Hematopoietic multipotent progenitor cell (in vitro differentiated cells): ENCODE measurements at places on chromosomes 5 and 9.
A peak's percentile ranks its signal among the peaks of the same experiment; 100 is the strongest.

DNA sequence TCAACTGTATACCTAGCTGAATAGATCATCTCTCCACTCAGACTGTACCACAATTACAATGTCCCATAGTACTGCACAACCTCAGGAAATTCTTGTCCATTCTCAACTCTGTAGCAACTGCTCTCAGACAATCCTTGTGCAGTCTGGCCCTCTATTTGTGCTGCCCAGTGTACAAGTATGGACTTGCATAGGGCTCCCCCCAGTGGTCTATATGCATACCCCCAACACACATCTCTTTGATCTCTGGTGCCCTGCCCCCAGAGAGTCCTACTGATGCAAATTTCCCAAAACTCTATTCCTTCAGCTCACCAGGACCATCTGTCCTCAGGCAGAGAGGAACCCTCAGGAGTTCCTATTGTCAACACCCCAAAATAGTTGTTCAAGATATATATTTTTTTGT, 205.3 kb downstream of the SLCO4C1 start:
- DNase-seq: no peak

- DNase-seq: no peak
Measured at GRCh38 chr5:115124741-115125140, 45.0 kb downstream of the TRIM36 start.

- DNase-seq: no peak
Measured at GRCh38 chr5:178463321-178464155, 126.7 kb downstream of the COL23A1 start.

DNA sequence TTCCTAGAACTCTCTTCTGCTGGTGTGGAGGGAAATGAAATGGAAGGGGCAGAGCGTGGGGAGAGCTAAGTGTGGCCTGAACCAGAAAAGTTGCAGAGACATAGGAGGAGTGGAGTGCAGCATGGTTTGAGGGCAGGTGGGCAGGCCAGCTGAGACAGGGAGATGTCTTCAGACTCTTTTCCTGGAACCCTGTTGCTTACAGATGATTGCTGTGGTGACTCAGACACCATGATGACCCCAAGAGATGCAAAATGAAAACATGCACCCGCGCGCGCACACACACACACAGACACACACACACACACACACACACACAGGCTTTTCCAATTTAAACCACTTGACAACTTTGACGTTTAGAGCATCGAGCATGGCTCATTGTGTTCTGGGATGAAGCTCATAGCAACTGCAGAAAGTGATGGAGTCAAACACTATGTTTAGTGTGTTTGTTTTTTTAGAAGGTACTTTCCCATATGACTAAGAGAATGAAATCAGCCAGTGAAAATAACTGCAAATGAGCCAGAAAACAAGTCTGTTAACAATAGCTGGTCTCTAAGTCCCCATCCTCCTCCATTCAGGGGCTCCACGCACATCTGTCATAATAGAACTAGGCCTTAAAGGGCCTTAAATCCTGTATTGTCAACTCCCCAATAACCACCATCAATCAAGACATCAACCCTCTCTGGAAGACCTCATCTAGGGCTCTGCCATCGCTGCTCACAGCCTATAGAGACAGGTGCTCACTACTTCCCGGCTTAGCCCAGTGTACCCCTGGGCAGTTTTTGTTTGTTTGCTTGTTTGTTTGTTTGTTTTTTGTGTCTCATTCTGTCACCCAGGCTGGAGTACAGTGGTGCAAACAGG, 9.6 kb downstream of the TMOD1 start:
- no peak for DNase-seq

GRCh38 chr9:127855522-127855921, 1.1 kb upstream of the ENG start:
- no peak for DNase-seq

GRCh38 chr9:14992516-14992915, 82.3 kb upstream of the FREM1 start:
- no peak for DNase-seq

- DNase-seq: no peak
Measured at GRCh38 chr5:167254132-167254531, 1037.3 kb upstream of the WWC1 start.

GRCh38 chr9:2234371-2234893, 219.3 kb downstream of the SMARCA2 start:
- DNase-seq: no peak

GRCh38 chr5:147688656-147689356, 93.7 kb downstream of the JAKMIP2 start:
- DNase-seq: no peak

DNA sequence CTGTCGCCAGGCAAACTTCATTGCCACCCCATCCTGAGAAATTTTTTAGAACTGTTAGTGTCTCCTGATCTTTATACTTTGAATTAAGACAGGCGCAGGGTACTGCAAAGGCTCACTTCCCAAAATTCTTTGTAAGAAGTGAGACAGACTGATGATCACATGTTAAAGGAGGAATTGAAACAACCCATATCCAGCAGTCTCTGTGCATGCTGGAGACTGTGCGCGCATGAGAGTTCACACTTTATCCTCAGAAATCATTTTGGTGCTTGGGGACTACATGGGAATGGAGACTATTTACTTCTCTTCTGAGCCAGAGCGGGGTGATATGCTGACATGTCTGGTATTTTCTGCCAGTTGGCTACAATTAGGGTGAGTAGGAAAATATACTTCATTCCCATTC, 91.2 kb downstream of the ZNF474 start:
- no peak for DNase-seq

DNA sequence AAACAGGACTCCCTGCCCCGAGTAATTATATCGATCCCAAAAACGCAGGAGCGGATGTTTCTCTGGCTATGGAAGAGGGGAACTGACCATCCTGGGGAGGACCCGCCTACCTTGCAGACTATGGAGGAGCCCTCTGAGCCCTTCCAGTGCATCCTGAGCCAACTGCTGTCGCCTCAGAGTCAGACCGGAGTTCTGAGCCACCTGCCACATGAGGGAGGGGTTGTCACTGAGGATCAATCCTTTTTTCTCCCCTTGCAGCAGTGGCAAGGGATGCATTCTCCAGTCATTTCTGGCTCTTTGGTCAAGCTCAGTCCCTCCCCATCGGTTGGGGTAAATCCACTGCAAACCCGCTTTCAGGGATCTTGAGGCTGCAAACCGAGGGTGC, 709 bp downstream of the FANCG start:
- DNase-seq: no peak

GRCh38 chr5:133366438-133366837, 245.9 kb downstream of the FSTL4 start:
- no peak for DNase-seq

DNA sequence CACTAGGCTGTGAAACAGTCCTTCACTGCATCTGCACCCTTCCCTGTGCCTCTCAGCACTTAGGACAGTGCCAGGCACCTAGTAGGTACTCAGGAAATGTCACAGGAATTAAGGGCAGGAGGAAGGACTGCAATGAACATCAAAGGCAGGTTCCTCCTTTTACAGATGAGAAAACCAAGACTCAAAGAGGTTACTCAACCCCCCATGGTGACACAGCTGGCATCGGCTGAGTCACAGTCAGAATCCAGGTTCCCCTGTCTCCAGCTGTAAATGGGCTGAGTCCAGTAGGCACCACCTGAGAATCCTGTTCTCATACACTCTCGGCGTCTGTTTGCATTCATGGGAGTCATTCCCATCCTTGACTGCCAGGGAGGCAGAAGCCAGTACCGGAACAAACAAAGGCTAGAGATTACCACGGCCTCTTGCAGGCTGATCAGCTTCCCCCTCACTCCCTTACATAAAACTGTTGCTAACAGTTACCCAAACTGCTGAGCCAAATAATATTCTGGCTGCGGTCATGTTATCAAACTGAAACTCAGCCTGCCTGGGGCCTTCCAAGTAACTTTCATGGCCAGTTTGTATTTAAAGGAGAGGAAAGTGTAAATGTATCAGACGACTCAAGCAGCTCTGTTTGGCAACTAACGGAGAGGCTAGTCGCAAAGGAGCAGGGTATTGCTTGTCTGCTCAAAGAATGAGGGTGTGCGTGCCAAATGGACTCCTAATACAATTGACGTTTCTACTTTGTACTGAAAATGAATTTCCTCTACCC, 201.7 kb downstream of the PAPPA start:
- DNase-seq: peak; percentile 57

GRCh38 chr9:6305954-6306563, 22.1 kb upstream of the TPD52L3 start:
- DNase-seq: peak; percentile 66

DNA sequence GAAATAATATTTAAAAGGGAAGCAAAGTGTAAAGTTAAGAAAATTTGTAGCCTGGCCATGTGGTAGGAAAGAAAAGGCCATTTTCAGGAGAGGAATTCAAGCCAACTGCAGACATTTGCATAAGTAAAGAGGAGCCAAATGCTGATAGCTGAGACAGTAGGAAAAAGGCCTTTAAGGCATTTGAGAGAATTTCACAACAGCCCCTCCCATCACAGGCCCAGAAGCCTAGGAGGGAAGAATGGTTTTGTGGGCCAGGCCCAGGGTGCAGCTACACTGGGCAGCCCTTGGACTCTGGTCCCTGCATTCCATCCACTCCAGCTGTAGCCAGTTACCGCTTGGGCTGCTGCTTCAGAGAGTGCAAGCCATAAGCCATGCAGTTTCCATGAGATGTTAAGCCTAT, 1556.8 kb downstream of the EFNA5 start:
- DNase-seq: no peak

DNA sequence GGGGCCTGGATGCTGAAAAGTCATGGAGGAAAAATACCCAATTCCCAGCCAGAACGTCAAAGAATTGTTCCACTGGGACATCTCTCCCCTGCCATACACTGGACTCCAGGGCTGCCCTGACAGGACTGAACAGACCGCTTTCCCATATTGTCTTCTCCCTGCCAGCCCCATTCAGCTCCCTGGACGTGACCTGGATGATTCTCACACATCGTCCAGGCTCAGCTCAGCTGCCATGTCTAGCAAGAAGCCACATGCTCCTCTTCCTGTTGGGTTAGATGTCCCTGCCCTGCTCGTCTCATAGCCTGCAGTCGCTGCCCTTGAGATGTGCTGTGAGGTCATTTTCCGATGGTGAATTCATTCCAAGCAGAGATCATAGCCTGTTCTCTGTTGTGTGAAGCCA, 37.4 kb downstream of the FOXI1 start:
- no peak for DNase-seq

DNA sequence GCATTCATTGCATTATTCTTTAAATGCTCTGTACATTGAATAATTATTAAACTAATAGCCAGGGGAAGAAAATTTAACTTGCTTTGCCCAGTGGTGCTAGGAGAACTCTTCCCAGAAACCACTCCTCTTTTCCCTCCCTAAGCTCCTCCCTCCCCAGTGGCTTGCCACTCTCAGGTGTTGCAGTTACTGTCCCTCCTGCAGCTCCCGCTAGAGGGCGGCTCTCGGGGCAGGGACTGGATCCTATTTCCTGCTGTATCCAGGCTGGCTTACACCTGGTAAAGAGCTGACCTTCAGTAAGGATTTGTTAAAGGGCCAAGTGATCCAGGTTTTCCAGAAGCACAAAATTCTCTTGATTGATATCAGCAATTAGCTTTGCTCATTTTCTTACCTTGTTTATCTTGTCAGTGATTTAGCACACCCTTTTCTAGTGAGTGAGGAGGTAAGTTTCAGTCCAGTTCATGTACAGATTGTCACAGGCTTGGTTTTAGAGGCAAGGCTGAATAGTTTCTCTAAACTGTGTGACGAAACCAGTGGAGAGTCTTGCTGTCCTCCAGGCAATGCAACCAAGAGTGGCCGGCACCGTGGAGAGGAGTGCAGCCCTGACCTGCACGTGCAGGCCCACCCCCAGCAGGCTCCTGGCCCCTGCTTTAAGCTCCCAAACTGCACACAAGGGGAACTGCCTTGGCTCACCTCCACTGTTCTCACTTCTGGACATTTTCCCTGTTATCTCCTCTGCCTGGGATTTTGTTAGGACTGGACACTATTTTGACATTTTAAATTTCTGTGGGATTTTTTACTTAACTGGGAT, 423.8 kb downstream of the SPOCK1 start:
- DNase-seq: no peak

DNA sequence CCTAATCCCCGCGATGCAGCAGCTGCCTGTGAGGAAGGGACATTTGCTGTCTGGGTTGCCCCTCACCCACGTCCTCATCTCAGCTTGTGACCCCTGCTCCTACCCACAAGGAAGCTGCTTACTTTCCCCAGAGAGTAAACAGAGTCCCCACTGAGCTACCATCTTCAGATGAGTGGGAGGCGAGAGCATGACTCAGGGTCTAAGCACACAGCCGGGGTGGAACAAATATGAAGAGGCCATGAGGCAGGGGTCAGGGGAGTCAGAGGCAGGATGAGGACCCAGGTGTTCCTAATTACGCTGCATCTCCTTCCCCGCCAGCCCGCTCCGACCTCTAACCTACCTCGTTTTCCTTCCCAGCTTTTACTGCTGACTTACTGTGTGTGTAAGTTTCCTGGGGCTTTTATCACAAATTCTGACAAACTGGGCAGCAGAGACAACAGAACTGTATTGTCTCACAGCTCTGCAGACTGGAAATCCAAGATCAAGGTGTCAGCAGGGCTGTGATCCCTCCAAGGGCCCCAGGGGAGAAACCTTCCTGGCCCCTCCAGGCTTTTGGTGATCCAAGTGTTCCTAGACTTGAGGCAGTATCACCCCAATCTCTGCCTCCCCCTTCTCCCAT, 94.0 kb upstream of the DNAH5 start:
- DNase-seq: no peak

DNA sequence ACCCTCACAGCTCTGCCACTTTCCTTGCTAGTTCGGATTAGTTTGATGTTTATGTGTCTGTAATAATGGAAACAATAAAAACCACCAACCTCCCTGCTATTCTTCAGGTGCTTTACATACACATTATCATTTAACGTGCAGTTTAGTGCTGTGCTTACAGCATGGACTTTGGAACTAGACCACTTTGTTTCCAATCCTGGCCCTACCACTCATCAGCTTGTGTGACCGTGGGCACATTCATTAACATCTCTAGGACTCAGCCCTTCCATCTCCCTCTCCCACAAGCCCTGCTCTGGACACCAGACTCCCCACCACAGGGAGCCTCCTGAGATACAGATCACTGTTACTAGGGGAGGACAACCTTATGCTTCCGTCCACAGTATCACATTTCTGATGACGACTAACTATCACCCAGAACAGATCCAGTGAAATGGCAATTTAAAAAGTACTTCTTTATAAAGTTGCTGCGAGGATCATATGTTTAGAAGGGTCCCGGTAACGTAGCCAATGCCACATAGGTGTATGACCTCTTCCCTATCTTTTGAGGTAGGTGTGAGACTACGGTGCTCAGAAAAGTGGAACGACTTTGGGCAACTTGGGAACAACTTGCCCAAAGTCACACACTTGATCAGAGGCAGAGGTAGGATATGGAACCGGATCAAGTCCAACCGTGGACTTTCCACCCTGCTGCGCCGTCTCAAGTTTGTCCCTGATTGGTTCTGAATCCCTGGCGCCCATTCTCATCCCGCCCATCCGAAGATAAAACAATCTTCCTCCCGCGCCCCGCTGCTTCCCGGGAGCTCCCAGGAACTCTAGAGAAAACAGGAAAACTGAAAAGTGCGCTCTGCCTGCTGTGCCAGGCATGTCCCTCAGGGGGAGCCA, 132.4 kb upstream of the NIPBL start:
- DNase-seq: no peak

- DNase-seq: no peak
Measured at GRCh38 chr5:152356506-152356905, 48.6 kb downstream of the NMUR2 start.

- DNase-seq: peak; percentile 77
Measured at GRCh38 chr5:170638454-170639220, 134.8 kb downstream of the KCNIP1 start.
